A549 treated with ZK216348 at 1 μM for 4 hours (cell line): ENCODE measurements at places on chromosomes 7 and 10. TPM values are rescaled to one million over a fixed set of nuclear protein-coding genes. Genes with fewer than 3 reads are reported as not detected.

SSC4D gene
- 0.92 to 2.2 TPM (median 1.0 TPM) in 5 replicates for total RNA-seq

TMEM270 gene
- total RNA-seq = 0.23 to 0.40 TPM in 2 of 5 replicates, not detected in the others

PHF14 gene
- total RNA-seq = 18.5 to 22.9 TPM (median 22.0 TPM) in 5 replicates

LRRD1 gene
- not detected in 5 replicates for total RNA-seq

GNAT3 gene
- total RNA-seq = not detected in 5 replicates

FGFBP3 gene
- total RNA-seq = 1.7 to 3.2 TPM (median 2.5 TPM) in 5 replicates

POLD2 gene
- total RNA-seq = 110 to 168 TPM (median 158 TPM) in 5 replicates

HILPDA gene
- 20.1 to 27.1 TPM (median 25.8 TPM) in 5 replicates for total RNA-seq

CCDC3 gene
- 0.72 to 1.3 TPM (median 1.1 TPM) in 5 replicates for total RNA-seq

UNCX gene
- total RNA-seq = 0.21 TPM in 1 of 5 replicates, not detected in the others

SLC26A5 gene
- not detected in 5 replicates for total RNA-seq

GRM3 gene
- total RNA-seq = not detected in 5 replicates

ZNF804B gene
- not detected in 5 replicates for total RNA-seq

TMEM139 gene
- 0.48 to 1.5 TPM (median 1.0 TPM) in 5 replicates for total RNA-seq

DNAJC12 gene
- 49.3 to 85.7 TPM (median 60.1 TPM) in 5 replicates for total RNA-seq

CAV2 gene
- total RNA-seq = 152 to 218 TPM (median 182 TPM) in 5 replicates

AKAP9 gene
- 11.7 to 29.0 TPM (median 16.6 TPM) in 5 replicates for total RNA-seq

TMEM196 gene
- total RNA-seq = not detected in 5 replicates

TMEM236 gene
- 0.04 to 0.09 TPM (median 0.05 TPM) in 5 replicates for total RNA-seq
